ENCODE measurements at places on chromosomes 5 and 9.

DNA sequence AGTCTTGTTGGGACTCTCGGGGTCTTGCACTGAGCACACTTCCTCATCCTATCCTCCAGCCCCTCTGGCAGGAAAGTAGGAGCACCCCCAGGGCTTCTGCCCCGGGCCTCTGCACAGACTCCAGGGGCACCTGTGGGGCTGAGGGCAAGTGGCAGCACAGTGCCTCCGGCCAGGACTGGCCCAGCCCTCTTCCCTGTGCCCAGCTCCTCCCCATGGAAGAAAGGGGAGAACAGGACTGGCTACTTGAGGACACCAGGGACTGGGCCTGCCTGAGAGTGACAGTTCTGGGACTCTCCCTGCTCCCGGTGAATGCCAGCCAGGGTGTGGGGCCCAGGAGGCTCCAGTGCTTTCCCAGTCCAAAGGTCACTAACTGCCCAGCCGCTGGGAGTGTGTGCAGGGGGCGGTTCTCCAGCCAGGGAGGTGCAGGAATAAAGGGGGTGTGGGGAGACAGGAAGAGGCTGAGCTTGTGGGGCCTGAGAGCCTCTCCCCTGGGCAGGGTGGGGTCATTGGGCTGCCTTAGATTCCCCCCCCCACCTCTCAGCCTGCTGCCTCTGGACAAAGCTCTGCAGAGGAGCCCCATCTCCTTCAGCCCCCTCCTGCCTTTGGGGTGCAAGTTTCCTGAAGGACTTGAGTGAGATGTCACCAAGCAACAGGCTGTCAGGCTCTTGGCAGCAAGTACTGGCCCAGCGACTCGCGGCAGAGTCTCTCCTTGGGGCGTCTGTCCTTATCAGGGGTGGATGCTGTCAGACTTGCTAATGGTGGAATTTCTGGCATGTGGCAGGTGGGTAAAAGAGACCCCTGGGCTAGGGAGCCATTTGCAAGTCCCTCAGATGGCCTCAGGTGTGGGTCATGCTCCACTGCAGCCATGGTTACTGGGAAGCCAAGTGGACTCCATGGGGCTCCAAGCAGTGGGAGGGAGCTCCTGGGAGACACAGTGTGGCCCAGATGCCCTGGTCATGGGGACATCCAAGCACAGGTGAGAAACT, 19.1 kb upstream of the JADE2 start:
- DNase-seq = no peak

DNA sequence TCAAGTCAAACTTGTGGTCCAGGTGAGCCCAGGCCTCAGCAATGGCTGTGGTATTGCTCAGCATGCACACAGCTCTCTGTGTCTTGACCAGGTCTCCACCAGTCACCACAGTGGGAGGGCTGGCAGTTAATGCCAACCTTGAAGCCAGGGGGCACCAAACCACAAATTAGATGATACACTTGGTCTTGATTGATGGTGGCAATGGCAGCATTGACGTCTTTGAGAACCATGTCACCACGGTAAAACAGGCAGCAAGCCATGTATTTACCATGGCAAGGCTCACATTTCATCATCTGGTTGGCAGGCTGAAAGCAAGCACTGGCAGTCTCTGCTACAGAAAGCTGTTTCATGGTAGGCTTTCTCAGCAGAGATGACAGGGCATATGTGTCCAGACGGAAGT, 40.0 kb downstream of the NIM1K start:
- peak; percentile 25 for DNase-seq

DNA sequence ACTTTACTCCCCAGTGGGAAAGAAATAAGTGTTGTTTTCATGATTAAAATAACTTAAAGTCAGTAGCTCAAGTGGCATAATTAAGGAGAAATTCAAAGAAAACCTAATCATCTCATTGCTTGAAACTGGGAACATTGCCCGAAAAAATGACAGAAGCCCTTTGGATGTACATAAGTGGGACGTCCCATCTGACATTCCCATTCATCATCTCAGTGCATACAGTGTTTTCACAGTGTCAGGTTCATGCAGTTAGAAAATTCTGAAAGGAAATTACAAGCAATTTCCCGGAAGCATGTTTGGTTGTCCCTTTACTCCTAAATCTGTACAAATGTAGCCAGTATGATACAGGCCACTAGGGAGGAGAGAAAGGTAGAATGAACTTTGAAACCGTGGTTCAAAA, 95.6 kb downstream of the ADAMTS16 start:
- no peak for DNase-seq

DNA sequence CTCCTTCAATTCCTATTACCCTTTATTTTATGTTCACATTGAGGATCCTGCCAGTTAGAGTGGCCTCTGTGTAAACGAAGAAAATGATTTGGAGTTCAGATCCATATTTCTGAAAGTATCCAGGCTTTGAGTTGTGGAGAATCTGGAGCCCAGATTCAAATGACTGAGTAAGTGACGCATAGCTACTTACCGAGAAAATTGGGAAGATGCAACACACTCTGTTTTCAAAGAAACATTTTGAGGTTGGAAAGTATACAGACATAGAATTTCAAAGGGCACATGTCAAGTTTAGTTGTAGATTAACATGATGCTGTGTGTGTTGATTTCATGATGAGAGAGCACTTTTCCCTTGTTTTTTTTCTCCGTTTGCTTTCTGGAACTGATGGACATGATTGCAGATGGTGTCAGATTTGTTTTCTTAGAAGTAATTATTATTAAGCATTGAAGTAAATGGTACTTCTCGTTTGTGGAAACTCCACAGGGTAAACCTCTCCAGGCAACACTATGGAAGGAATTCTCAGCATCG, 148.1 kb downstream of the KDM4C start:
- no peak for DNase-seq

GRCh38 chr5:27748847-27749246, 710.5 kb upstream of the CDH9 start:
- no peak for DNase-seq

DNA sequence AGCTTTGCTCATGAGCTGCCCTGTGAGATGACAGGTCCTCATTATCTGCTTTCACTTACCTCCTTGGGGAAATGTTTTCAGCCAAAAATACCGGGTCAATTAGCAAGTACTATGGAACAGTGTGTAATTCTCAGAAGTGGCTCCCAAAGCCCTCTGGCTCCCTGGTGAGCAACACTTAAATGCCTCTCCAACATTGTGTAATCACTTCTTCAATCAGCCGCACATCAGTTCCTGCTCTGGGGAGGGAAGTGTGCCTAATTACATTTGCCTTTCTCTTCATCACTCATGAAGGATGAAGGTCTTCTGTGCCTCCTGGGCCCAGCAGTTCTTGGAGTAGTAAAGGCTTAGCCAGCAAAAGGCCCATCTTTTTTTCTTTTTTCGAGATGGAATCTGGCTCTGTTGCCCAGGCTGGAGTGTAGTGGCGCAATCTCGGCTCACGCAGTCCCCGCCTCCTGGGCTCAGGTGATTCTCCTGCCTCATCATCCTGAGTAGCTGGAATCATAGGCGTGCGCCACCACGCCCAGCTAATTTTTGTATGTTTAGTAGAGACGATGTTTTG, 23.1 kb downstream of the NIM1K start:
- DNase-seq = no peak

DNA sequence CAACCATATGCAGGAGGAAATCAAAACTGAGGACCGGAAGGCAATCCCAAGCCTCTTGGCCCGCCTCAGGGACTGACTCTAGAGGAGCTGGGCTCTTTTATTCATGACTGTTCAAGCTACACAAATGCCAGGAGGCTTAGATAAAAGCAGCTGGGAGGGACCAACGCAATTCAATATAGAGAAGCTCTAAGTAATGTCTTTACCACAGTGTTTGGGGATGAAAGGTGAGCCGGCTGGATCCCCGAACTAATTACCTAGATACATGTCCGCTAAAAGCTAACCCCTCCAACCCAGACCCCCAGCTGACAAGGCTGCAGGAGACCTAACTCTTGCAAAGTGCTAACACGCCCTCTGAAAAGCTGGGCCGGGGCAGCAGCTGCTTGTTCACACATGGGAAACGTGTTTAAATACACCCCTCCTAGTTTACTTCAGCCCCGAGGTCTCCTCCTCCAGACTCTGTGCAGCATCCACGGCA, 67.5 kb downstream of the TLE1 start:
- DNase-seq = no peak

GRCh38 chr5:145942749-145943148, 6.4 kb downstream of the SH3RF2 start:
- DNase-seq = no peak

- DNase-seq = peak; percentile 79
These were observed 1.4 kb downstream of the IQGAP2 start for GRCh38 chr5:76404223-76405211.

GRCh38 chr5:131417240-131417869, 153.5 kb downstream of the CDC42SE2 start:
- DNase-seq = peak; percentile 75

DNA sequence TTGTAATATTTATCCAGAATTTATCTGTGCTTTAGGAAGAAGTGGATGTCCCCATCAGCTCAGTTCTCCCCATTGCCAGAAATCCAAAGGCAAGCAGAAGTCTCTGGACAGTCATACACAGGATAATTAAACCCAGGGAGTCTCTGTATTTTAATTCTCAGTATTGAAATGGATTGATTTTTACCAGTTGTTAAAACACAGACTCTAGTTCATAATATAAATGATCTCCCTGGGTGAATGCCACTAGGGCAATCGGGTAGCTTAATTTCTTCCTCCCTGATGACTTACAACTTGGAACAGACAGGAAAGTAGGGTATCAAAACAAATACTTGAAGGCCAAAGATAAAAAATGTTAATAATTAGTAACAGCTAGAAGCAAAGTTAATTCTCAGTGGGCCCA, 66.5 kb upstream of the DAP start:
- DNase-seq = no peak

DNA sequence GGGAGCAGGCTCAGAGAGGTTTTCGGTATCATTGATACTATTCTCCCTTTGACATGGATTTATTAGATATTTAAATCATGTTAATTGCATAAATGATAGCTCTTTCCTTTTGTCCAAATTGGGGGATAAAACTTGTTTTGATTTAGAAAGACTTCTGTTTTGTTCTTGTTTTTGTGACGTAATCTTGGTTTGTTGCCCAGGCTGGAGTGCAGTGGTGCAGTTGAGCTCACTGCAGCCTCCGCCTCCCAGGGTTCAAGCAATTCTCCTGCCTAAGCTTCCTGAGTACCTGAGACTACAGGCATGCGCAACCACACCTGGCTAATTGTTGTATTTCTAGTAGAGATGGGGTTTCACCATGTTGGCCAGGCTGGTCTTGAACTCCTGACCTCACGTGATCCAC, 7.1 kb downstream of the MAT2B start:
- DNase-seq = no peak

DNA sequence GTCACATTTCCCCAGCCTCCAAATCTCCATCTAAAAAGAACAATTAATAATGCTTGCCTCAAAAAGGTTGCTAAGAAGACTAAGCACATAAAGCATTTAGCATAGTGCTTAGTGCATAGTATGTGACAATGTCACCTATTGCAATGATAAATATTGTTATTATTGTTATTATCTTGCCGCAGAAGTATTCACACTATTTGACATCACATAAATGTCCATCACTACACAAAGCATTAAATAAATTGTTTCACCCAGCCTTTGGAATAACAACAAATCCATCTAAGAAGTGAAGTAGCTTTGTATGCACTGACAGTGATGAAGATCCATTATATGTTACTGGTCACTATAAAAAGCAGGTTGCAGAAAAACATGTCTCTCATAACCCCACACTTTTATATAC, 2263.9 kb upstream of the WWC1 start:
- DNase-seq = no peak
